SK-N-MC (cell line): ENCODE measurements at places on chromosomes 7 and 10.

DNA sequence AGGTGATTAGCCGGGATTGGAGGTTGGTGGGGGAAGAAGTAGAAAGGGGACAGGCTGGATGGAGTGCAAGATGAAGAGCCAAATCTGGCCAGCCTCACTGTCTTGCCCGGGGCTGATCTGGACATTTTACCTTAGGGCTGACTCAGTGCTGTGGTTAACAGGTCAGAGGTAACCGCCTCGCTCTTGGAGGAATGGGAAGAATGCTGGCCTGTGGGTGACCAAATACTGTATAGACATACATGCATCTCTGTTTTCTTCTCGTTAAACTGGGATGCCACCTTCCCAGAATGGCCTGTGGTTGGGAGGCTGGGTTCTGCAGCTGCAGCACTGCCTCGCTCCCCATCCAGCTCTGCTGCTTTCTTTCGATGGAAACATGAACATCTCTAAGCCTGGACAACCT is 120.0 kb downstream of the SEC23IP start:
- DNase-seq: no peak

DNA sequence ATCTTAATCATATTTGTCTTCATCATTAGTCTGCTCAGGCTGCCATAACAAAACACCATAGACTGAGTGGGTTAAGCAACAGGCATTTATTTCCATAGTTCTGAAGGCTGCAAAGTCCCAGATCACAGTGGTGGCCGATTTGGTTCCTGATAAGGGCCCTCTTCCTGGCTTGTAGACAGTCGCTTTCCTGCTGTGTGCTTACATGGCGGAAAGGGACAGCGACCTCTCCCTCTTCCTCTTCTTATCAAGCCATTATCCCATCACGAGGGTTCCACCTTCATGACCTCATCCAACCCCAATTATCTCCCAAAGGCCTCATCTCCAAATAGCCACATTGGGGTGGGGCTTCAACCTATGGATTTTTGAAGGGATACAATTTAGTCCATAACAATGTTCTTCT is 84.0 kb downstream of the LYZL1 start:
- DNase-seq: no peak

DNA sequence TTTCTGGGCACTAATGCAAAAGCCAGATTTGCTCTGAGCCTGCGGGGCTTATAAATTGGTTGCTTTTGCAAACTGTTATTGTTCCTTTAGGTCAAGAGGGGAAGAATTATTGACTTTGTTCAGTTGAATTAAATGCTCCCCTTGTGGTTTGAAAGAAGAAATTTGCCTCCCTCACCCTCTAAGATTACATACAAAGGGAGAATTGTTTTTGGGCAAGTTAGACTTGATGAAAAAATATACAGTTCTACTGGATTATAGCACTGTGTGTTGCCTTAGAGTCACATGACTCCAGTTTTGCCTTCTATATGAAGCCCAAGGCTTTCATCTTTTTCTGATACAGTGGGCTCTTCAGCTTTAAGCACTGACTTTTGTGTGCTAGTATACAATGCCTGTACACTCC is 1265.8 kb upstream of the LRRTM3 start:
- DNase-seq: no peak

- no peak for DNase-seq
Observed at GRCh38 chr7:99944497-99945070, 15.2 kb upstream of the GJC3 start.

DNA sequence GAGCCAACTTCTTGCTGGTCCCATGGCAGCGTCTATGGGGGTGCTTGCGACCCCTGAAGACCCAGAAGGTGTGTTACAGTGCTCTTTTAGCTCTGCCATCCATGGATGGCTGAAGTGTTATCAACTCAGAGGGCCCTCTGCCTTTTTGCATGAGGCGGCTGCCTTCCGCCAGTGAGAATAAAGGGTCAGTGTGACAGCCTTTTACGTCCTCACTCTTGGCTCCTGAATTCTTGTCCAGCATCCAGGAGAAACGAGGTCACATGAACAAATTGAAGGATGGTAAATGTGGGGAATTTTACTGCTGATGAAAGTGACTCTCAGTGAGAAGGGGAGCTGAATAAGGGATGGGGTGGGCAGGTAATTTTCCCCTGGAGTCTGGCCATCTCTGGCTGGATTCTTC is 24.1 kb downstream of the SSMEM1 start:
- DNase-seq: no peak

DNA sequence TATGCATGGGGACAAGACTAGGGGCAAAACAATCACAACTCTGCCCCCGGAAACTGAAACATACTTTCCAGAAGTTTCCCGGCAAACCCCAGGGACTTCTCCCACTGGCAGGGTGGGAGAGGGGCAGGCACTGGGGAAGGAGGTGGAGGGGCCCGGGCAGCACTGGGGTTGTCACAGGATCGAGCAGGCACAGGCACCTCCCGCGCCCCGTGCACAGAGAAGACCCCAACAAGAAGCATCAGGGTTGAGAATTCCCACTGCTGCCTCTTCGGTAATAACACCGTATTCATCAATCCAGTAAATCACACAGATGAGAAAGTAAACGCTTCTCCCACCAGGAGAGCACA is 490.5 kb downstream of the PTPRN2 start:
- DNase-seq: no peak

- no peak for DNase-seq
Observed at GRCh38 chr10:5518143-5518542, 6.6 kb upstream of the CALML3 start.

- DNase-seq: no peak
Observed at GRCh38 chr10:16381083-16381482, 55.7 kb upstream of the PTER start.

DNA sequence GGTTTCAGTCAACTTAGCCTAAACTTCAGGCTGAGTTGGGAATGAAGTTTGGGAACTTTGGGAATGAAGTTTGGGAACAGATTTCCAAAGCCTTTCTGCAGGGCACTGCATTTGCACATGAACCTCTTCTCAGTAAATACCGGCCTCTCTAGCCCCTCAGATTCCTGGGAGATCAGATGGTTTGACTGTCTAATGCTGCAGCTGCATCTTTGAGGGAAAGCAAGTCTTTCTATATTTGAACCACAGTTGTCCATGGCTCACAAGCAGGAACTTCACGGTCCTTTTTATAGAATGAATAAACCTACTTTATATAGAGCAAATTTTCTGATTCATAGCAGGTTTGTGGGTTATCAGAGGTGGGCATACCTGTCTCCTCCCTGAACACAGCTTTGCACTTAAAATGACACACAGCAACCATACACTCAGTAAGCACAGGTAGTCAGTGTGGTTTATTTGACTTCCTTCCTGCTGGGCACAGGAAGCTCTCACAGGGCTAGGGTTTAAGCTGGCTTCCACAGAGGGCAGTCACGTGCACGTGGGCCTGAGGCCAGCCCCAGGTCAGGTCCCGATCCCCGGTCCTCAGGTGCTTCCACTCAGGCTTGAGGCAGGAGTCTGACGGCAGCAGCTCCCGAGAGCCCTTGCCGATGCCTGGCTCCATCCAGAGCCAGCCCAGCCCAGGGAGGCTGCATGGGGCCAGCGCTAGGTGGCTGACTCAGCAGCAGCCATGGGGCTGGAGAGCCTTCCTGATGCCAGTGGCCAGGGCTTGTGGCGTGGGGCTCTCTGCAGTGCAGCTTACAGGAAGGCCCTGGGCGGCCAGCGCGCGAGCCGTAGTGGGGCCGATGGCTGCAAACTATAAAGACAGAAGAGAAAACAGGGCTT is 12.8 kb upstream of the MMP21 start:
- DNase-seq: no peak

DNA sequence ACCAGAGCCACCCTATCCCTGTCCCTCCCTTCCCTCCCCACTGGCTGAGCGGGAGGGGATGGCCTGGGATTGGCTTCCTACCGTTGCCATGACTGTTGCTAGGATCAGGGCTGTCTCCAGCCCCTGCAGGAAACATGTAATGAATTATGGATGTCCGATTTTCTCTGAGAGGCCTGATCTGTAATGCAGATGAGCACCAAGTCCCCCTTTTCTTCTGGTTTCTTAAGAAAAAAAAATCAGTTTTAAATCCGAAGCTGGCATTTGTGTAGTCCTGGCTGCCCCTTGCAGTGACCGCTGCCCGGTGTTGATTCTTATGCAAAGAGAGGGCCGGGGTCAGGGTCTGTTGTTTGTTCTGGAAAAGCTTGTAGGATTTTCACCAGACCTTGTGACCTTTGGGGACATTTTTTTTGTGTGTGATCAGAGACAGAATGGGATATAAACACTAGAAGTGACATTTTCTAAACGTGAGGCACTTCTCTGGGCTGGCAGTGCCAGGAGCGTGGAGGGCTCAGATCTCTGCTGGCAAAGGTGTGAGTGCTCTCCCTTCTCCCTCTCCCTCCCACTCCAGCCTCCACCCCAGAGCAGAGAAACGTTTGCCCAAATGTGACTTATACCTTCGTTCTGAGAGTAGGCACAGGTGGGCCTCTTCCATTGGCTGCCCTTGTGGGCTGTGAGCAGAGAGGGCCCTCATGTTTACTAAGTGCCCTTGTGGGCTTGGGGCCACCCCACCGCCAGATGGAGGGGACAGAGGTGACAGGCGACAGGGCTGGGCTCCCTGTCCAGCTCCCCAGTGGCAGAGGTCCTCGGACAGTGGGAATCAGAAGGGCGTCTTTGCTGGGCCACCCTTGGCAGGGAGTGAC is 127.5 kb downstream of the DNAJB6 start:
- DNase-seq: no peak

GRCh38 chr7:142711746-142712616 is 37.3 kb upstream of the PRSS1 start:
- DNase-seq: no peak

DNA sequence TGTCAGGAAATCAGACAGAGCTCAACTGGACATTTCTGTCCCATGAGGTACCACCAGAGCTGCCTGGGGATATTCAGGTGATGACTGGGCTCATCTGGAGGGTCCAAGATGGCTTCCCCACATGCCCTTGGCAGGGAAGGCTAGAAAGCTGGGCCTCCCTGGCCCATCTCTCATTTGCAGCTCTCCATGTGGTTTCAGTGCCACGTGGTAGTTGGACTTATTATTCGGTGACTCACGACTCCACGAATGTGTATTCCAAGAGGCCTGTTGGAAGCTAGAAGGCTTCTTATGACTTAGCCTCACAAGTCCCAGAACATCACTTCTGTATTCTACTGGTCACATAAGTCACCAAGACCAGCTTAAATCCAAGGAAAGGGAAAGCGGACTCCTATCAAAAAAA is 22.8 kb downstream of the NSMCE4A start:
- no peak for DNase-seq

DNA sequence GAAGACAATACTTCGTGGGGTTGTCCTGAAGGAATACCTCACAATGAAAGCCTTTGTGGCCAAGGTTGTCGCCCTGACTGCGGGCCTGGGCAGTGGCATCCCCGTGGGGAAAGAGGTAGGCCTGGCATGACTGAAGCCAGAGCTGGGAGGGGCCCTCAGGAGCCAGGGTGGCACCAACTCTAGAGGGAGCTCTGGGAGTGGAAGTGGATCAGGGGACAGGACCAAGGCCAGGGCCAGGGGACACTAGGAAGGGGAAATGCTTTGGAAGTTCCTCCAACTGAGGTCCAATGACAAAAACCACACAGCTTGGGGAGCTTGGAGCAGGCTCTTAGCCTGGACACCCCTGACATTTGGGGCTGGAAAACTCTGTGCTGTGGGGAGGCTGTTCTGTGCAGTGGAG is 5.8 kb downstream of the CLCN1 start:
- no peak for DNase-seq

GRCh38 chr7:28960071-28960840 is 2.1 kb upstream of the TRIL start:
- DNase-seq: no peak

DNA sequence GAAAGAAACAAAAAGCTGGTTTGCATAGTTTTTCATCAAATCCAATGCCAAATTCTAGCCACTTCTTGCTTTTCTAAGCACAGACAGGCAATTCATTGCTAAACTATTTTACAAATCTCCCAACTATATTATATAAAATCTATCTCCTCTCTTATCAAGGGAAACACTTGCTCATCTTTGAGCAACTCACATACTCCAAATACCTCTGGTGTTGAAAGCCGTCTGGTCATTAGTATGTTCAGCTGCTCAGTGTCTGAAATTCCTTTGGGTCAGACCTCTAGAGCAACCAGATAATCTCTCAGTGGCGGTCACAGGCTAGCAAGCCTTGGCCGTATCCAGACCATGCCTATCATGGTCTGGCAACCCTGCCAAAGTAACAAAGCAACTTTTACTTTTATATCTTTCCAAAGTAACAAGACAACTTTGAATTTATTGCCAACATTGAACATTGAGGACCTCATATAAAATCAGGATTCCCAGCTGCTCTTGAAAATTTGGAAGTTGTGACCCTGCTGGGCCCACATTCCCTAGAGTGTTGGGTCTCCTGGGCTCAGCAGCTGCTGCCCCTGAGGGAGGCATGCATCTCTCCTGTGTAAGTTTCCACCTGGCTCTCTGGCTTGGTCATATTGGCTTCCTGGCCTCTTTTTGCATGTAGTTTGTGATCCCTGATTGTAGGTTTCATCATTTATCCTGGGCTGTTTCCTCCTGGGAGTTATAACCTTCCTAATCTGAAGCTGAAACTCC is 56.8 kb upstream of the LANCL2 start:
- no peak for DNase-seq

DNA sequence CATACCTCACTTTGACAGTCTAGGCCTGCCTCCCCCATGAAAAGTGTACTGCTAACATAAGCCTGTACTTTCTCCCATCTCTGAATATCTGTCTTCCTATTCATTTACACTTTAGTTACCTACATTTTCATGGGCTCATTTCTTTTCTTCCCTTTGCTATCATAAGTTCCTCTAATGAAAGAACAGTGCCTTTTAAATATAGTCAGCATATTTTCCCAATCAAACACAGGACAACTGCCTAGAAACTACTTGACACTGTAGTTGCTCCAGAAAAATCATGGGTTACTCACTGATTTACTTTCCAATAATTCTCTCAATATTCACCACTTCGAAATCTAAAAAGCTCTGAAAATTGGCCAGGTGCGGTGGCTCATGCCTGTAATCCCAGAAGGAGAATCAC is 2.8 kb upstream of the TAX1BP1 start:
- DNase-seq: no peak

DNA sequence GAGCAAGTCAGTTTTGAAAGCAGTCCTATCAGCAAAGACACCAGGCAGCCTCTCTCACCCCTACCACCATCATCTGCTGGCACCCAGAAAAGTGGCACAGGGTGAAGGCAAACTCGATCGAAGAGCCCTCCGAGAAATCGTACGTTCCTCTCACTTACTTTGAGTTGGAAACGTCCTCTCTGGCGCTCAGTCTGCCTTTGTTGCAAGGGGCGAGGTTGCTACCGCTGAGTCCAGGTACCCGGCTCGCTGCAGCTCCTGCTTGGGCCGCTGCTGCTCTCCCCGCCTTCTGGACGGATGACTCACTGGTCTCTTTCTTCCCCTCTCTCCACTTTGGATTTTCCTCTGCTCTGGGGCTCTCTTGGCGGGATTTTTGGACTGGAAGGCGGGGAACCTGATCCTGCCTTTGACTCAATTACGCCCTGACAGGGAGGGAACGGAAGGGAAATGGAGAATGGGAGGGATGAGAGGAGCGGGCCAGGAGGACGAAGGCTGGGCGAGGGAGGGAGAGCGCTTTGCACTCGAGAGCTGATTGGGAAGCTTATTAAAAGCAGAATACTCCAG is at the start of gene PTN:
Gene PTN, minus strand, starts transcription at position 453 of the 561 bp plus-strand sequence. CDS start 88,760 bp downstream, outside the sequence.
- DNase-seq: no peak
